NCI-H69 (cell line): ENCODE measurements at places on chromosomes 6 and 20.

GRCh38 chr6:143074101-143074500 lies 13.4 kb downstream of the AIG1 start:
- DNase-seq: no peak

GRCh38 chr6:137166247-137167098 lies 7.0 kb downstream of the IL22RA2 start:
- DNase-seq: no peak

GRCh38 chr6:133704371-133704770 lies 184.5 kb upstream of the TCF21 start:
- no peak for DNase-seq

GRCh38 chr20:1301031-1301529 lies 27.9 kb downstream of the SDCBP2 start:
- peak; percentile 48 for DNase-seq

GRCh38 chr6:120447605-120448004 lies 886.7 kb downstream of the TBC1D32 start:
- no peak for DNase-seq

DNA sequence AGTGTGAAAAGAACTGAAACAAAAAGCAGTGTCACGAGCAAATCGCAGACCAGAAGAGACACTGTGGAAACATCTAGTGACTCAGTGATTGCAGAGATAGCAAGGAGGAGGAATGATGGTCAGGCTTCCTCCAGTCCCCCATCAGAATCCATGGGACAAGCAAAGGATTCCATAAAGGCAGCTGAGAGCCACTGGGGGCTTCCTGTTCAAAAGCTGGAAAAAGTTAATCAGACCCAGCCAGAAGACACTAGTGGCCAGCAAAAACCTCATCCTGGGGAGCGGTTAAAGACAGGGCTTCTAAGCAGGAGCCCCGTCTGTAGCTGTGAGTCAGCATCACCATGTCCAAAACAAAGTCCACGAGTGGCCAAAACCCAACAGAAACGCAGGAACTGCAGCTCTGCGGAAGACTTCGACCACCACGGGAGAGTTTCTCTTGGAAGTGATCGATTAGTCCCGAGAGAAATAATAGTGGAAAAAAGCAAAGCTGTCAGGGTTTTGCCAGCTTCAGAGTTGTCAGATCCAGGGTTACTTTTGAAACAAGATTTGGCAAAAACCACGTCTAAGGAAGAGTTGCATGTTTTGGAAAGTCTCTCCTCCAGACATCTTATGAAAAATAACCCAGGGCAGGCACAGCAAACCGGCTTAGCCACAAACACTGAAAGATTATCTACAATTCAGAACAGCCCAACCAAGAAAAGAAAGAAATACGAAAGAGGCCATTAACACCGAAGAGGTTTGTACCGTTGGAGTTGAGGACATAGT lies 51.0 kb downstream of the JAG1 start:
- DNase-seq: no peak

- no peak for DNase-seq
Measured at GRCh38 chr20:36481380-36482043, 59.8 kb upstream of the MYL9 start.

DNA sequence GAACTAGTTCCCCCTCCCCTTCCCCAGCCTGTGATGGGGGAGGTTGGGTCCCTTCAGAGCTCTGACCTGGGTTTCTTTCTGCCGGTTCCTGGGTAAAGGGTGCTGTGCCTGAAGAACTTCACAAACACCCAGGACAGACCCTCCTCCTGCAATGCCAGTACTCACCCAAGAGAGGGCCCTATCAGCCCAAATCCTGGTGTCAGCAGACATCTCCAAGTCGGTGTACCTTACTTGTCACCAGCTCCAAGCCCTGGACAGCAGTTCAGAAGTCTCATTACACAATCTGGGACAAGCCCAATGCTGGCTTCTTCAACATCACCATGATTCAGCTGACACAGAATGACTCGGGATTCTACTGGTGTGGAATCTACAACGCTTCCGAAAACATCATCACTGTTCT lies 467 bp downstream of the TREML4 start:
- no peak for DNase-seq

- peak; percentile 72 for DNase-seq
Measured at GRCh38 chr6:111709615-111710398, 104.1 kb upstream of the TRAF3IP2 start.

GRCh38 chr6:149534742-149535141 lies 11.1 kb downstream of the PPIL4 start:
- DNase-seq: no peak

DNA sequence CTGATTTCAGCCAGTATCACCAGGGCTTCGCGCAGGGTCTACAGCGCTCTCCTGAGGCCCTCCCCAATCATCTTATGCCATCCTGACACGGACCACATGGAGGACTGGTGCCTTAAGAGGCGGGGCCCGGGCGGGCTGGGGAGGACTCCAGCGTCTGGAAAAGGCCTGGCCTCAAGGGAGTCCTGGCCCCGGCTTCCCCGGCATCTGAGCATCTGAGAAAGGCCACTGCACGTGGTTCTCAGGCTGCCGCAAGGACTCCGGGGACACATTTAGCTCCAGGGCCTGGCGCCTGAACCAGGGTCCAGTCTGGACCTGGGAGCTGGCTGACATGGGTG lies 21.4 kb downstream of the BHLHE23 start:
- DNase-seq: no peak
